ENCODE measurements at places on chromosomes 1 and 21.

- no peaks in the 10 kb centered on the region for H3K36me3 ChIP-seq
- H3K27me3 ChIP-seq = peaks cover 7% of the 10 kb centered on the region
- H3K4me3 ChIP-seq = no peak overlapping the region
- no peaks in the 10 kb centered on the region for H3K4me1 ChIP-seq
Measured at GRCh38 chr1:18446751-18447150, 34.0 kb upstream of the KLHDC7A start.

DNA sequence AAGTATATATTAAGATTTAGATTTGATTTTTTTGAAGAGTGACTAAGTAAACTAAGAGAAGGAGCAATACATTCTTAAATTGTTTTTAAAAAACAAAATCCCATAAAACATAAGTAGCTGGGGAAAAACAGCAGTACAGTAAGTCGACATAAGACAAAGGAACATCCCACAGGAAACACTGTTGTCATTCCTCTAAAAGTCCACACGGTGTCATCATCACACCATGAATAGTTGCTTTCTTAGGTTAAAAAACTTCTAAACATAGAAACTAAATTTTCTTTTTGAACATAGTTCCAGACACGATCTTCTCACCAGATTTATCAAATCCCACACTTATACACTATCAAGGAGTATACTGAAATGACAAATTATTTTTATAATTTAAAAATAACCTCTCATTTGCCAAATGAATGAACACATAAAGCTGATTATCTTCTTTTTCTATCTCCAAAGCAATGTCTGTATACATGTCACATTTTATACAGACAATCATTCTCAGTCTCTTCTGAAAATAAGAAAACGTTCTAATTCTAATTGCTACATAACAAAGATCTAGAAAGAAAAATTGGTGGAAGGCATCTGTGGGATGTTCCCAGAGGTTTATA is 15.8 kb downstream of the ODF2L start:
- no peak overlapping the region for H3K27ac ChIP-seq
- H3K36me3 ChIP-seq = peaks cover 56% of the 10 kb centered on the region
- H3K4me1 ChIP-seq = no peaks in the 10 kb centered on the region

GRCh38 chr1:156409439-156409838 is 40.4 kb downstream of the RHBG start:
- no peak overlapping the region for H3K27ac ChIP-seq
- no peak for DNase-seq
- no peaks in the 10 kb centered on the region for H3K4me1 ChIP-seq

GRCh38 chr21:18655931-18656330 is 252.3 kb upstream of the TMPRSS15 start:
- H3K4me1 ChIP-seq = no peaks in the 10 kb centered on the region
- no peak overlapping the region for H3K4me3 ChIP-seq
- H3K27ac ChIP-seq = no peak overlapping the region
- no peak for DNase-seq

DNA sequence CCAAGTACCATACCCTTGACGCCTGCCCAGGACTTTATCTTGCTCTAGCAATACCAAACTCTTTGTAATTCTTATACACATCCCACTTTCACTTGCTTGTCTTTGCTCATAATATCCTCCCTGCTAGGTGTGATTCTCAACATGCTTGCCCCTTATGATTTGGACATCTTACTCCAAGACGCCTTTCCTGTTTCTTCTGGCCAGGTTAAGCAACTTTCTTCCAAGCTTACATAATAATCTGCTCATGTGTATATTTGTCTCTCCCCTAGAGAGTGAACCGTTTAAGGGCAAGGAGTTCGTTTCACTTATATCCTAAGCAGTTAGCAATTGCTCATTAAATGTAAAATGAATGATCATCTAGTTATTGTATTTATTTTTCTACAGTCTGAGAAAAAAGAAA is 21.8 kb downstream of the CRYZL1 start:
- DNase-seq = no peak
- no peaks in the 10 kb centered on the region for H3K4me1 ChIP-seq
- H3K27ac ChIP-seq = no peak overlapping the region
- no peaks in the 10 kb centered on the region for H3K27me3 ChIP-seq
